ENCODE measurements at places on chromosomes 7 and 10.

DNA sequence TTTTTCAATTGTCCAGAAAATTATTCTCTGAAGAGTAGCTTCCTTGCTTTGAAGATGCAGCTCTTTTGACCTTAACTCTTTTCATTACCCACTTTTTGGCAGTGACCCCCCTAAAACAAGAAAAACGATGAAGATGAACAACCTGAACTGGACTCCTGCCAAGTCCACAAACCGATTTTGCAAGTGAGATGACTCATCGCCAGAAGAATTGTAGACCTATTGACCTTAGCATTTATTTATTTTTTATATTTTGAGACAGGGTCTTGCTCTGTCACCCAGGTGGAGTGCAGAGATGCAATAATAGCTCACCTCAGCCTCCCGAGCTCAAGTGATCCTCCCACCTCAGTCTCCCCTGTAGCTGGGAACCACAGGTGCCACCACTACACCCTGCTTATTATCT lies 859.2 kb downstream of the GATA3 start:
- no peak for DNase-seq

DNA sequence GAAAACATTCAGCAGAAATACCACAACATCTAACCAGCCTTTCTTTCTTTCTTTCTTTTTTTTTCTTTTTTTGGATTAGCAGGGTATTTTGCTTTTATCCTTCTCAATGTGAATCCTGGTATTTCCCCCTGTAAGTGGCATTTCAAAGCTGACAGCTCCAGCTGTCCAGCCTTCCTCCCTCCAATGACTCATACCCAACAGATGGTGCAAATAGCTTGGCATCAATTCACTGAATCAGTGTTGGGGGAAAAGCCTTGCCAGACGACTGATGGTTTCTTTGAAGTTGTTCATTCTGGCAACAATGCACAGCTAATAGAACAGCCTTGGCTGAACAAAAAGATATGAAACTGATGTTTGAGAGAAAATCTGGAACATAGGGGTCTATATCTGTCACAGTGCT lies 316.8 kb upstream of the STEAP1 start:
- no peak for DNase-seq

DNA sequence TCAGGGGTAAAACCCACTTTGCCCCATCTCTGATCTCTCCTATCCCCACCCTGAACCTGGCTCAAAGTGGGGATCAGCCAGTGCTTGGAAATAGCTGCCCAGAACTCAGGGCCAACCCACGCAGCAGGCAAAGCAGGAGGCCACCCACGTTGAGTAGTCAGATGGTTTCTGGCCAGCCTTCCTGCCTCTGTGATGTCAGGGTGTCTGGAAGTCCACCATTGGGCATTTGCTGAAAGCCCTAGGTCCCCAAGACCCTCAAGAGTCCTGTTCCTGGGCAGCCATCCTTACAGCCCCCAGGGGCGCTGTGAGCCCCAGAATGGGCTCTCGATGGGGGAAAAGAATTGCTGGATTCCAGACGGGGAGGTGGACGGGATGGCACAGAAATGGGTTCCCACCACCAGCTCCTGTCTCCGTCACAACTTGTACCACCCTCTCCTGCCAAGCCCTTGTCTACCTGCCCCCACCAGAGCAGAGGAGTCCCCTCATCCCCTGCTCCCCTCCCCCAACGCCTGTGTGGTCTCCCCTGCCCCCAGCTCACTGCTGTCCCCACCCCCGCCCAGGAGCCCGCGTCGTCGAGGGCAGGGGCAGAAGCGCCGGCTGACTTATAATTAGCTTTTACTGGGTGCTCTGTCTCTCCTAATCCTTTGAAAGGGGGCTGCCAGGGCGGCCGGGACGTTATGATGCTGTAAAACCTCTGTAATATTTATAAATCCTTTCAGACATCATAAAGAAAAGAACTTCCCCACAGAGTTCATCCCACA lies 3.9 kb downstream of the MYL10 start:
- no peak for DNase-seq

- DNase-seq = no peak
These were observed 10.1 kb upstream of the CSTF2T start for GRCh38 chr10:51709324-51709972.

Data from stimulated activated CD4-positive, alpha-beta T cell treated with anti-CD3 and anti-CD28 coated beads, Interleukin-4, amount 100 ng/mL, for 4 hours (primary cell).